ENCODE measurements at places on chromosomes 1 and 21.

DNA sequence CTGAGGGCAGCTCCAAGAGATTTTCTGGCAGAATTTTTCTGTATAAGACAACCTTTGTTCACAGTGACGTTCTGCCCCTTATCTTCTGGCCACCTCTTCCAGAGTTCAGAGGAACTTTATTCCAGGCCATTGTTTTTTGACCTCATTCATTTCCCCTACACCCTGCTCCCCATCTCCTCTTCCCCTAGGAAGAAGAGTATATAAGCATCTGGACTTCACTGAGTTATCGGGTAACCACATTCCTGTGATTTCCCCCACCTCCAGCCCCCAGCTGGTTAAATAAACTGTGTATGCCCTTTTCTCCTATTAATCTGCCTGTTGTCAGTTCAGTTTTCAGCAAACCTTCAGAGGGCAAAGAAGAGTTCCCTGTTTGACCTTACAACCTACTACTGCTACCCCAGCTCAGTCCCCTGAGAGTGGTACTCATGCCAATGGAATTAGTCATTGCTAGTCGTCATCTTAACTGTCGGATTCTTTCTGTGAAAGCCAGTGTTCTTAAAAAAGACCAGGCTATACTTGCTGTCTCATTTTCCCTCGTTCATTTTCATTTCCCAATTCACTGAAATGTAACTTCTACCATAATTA, 14.3 kb upstream of the ALG14 start:
- DNase-seq: peak; percentile 28

DNA sequence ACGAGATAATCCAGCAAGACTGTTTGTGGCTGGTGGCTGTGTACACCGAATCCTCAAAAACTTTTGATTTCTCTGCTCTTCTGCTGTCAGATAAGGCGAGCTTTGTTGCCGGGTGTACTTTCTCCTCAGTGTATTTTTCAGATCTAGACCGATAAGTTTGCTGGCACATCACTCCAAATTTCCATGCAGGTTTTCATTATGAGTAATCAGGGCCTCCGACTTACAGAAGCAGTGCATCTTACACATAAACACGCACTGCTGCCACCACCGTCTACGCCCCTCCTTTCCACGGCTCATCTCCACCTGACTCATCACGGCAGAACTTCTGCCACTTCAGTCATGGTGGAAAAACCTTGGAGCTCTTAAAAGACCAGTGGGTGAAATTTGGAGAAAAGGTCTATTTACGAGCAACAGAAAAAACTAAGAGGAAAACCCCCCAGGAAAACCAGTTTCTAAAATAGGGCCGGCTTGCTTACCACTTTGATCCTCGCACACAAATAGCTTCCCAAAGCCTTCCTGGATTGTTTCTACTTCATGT, 7.7 kb downstream of the ZBTB21 start:
- DNase-seq: no peak

DNA sequence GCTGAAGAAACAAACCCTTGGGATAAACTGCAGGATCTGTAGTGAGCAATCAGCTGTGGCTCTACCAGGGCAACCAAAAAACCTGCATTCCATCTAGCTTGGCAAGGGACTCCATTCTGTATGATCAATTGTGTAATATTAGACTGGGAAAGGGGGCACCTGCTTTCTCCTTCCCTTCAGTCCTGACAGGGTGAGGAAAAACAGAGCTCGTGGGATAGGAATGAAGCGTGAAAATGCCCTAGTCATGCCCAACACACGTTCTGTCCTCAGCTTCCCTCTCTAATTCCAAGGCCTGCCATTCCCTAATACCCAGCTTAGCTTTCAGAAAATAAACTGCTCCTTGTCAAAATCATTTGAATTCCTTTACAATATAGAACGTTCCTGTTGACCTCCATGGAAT, 442.3 kb downstream of the PLPP3 start:
- DNase-seq: no peak

DNA sequence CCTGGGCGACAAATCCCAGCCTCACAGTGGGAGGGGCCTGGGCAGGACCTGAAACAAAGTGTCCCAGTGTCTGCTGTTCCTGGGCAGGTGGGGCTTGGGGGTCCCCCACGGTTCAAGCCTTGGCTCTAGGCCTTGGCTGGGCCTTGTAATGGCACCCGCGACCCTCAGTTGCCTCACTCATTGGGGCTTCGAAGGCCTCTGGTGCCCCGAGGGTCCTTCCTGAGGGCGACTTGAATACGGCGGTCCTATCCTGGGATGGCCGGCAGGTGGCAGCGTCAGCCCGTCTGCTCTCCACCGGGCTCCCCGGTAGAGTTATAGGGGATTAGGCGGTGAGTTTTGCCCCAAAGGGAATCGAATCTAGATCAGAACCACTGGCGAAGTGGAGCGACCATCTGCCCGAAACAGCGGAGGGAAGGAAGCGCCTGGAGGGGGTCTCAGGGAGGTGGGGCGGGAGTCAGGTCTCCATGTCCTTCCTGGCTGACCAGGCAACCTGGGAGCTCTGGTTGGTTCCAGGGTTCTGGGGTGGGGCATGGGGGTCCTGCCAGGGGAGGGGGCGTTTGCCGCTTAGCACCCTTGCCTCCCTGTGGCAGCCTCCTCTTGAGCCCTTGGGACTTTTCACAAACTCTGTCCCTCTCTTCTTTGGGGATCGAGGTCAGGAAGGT, 2.1 kb upstream of the PEX10 start:
- peak; percentile 72 for DNase-seq

GRCh38 chr1:210332719-210333398, 4.2 kb downstream of the HHAT start:
- no peak for DNase-seq

- DNase-seq: no peak
Observed at GRCh38 chr1:224759681-224760091, 143.6 kb downstream of the CNIH3 start.

- DNase-seq: no peak
Observed at GRCh38 chr21:34518301-34518700, 6.3 kb upstream of the KCNE1 start.

GRCh38 chr1:171468120-171468750, 17.1 kb upstream of the PRRC2C start:
- DNase-seq: no peak
